ENCODE measurements at places on chromosomes 2 and 18.

DNA sequence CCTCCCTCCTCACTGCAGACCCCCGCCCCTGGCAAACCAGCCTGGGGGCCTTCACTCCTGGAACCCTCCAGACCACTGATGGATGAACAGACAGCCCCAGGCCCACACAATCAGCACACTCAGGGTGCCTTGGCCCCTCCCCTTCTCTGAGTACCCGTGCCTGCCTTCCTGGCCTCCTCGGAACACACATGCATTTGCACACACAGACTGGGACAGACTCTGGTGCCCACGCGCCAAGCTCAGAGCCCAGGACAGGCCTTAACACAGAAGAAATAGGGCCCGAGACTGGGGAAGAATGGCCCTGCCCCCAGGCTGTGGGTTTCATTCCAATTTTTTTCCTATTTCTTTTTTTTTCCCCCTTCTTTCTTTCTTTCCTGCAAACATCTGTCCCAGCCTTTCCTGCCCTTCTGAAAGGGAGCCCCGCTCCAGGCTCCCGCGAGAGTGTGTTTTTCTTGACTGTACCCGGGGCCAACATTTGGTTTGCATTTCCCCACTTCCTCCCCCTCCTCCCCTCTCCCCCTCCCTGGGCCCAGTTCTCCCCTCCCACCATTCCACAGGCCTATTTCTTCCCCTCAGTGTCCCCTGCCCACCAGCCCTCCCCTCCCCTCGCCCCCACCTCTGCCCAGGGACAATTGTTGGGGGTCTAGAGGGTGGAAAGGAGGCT lies 618 bp upstream of the TNS1 start:
- DNase-seq = peak; percentile 52

GRCh38 chr2:104340162-104340561 lies 513.8 kb upstream of the POU3F3 start:
- no peak for DNase-seq

GRCh38 chr2:179758636-179759035 lies 102.8 kb downstream of the ZNF385B start:
- no peak for DNase-seq

DNA sequence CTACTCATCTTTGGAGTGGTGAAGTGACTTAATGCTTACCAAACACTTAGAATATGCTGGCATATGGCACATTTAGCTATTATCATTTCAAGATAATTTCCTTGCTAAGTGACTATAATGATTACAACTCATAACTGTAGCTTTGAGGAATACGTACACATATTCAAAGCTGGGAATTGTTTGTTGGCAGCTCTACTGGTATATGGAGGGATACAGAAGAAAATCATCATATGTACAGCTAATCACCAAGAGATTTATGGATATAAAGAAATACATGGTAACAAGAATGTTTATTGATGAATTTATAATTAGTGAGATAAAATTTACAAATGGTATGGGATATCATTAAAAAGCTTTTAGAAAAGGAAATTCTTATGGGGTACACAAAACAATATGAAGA lies 207.2 kb downstream of the GALNT13 start:
- no peak for DNase-seq

- DNase-seq = peak; percentile 80
These were observed 1.7 kb upstream of the PROC start for GRCh38 chr2:127416506-127417001.

GRCh38 chr2:28661589-28662001 lies 90.0 kb upstream of the PPP1CB start:
- no peak for DNase-seq

GRCh38 chr2:135773917-135774316 lies 32.3 kb downstream of the UBXN4 start:
- DNase-seq = peak; percentile 30

- DNase-seq = no peak
These were observed 6.4 kb downstream of the ERLEC1 start for GRCh38 chr2:53793261-53793660.

GRCh38 chr2:148966438-148966758 lies 72.1 kb upstream of the LYPD6B start:
- no peak for DNase-seq

- no peak for DNase-seq
These were observed 10.7 kb downstream of the MRPL44 start for GRCh38 chr2:223967981-223968380.

GRCh38 chr18:49617865-49618264 lies 56.0 kb downstream of the LIPG start:
- no peak for DNase-seq

DNA sequence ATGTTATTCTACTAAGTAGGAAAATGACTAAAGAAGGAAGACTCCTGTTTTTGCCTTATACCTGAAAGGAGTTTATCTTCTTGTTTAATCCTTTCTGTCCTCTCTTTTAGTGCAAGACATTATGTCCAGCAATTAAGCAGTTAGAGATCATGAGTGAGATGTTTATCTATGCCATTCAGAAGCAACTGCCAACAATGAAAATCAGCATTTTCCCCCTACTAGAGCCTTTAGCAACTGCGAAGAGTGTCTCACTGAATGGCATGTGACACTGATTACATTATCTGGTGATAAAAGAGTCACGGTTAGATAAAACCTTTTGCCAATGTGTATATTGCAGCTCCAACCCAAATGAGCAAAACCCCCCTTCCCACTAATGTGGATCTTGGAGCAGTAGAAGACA lies 357.7 kb upstream of the SYT4 start:
- DNase-seq = no peak

DNA sequence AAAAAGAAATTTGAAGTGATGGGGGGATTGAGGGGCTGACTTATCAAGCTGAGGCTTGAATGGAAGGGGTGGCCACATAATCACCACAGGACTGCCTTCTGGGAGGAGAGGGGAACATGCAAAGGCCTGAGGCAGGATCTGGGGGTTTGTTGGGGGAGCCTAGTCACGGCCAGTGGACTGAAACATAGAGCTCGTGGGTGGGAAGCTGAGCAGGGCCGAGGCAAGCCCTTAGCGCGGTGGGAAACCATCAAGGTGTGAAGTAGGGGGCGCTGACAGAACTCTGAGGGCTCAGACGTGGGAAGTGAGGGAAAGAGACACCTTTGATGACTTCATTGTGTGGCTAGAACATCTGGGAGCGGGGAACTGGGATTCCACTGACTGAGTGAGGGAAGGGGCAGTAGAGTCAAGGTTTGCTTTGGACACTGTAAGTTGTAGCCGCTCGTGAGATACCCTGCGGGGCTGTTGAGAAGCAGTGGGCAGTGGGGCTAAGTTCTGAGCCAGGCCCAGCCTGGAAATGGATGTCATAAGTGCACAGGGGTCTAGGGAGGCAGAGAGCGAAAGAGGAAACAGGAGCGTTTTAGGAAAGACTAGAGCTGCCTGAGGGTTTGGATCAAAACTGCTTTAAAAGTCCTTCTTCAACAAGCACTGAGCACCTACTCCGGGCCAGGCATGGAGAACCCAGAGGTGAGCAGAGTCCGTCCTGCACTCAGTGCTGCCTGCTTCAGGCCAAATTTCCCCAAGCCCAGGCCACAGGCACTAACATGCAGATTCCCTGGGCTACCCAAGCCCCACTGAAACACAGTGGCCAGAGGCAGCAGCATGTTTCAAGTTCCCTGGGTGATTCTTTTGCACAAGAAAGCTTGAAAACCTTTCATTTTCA lies 686 bp upstream of the SNORC start:
- no peak for DNase-seq

DNA sequence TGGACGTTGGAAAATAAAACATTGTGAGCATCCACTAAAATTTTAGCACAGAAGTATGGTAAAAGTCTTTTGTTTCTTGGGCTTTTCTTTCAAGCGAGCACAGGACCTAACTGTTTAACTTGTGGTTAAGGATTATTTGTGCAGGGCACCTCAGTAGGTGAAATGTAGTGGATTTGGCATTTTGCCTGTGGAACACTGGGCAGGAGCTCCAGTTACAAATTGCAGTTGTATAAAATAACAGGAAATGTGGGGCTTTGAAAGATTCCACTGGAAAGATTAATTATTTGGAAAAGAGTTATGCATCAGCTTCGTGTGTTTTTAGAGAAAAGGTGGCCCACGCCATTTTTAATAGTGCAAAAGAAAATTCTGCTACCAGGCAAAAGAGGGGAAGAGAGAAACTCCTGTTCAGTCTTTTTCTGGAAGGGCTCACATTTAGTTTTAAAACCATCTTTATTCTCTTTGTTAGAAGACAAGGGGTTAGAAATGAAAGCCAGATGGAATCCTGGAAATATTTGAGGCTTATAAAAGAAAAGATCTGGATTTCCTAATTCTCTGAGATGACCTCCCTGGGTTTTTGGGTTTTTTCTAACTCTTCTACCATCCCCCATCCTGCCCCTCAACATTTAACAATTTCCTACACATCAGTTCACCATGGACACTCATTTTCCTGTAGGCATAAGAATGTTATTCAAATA lies 144.3 kb upstream of the SERTAD2 start:
- no peak for DNase-seq

- DNase-seq = no peak
These were observed 104.6 kb upstream of the CHRNA1 start for GRCh38 chr2:174868878-174869277.

DNA sequence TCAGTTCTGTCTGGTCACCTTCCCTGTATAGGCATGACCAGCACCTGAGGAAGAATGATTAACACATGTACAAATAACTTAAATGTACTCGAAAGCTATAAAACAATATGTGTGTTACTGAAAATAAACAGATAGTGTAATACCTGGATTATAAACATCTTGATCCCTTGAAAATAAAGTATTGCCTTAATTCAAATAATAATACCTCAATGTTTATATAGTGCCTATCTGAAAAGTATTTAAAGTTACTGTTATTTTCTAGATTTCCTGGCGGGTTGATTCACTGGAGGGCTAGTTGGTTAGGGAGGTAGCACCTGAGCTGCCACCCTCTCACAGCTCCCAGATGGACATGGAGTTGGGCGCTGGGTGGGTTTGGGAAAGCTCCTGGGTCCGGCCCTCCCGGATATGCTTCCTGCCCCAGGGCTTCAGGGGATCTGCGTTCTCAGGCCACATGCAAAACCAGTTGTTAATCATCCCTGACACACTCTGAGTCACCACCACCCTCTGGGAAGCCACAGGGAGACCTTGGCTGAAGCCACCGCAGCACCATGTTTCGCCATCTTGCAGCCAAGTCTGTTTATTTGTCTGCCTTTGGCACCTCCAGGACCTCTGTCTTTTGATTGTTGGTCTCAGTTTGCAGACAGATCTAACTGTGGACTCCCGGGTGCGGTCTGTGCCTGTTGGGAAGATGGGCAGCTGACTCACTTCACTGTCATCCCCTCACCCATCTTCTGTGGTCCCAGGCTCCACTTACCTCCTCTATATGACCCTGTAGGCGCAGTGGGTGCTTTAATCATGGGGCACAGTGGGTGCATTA lies 35.3 kb downstream of the RAB31 start:
- peak; percentile 98 for DNase-seq

GRCh38 chr2:5187283-5187682 lies 504.9 kb upstream of the SOX11 start:
- DNase-seq = no peak

GRCh38 chr2:16406496-16407289 lies 258.9 kb downstream of the CYRIA start:
- no peak for DNase-seq

DNA sequence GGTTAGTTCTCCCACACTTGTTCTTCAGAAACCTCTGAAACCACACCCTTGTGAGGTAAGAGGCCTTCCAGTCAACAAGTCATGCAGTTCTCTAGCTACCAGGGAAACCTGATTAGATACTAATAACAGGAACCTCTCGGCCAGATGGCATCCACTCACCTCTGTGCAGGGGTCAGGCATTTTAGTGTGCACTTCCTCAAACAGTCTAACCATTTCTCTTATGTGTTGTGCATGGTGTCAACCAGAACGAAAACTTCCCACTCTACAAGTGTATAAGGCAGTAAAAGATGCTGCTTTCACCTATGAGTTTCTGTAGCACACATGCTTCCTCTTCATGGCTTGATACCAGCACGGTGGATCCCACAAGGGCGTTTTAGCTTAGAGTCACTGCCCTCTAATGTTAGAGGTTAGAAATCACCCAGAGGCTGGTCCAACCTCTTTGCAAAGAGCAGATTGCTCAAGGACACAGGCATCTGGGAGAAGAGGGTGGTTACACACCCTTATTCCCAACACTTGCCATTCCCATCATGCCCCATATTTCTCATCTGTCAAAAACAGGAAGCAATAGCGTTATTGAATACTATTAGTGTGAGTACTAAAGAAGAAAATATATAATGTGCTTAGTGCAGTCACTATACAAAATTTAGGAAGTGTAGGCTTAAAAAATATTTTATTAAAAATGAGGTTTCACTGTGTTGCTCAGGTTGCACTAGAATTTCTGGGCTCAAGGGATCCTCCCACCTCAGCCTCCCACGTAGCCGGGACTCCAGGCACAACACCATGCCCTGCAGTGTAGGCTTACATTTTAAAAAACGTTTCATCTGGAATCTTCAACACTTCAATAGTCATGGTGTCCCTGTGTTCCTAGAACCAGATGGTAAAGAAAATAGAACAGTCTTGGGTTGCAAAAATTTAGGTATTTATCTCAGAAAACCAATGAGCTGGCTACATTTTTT lies 34.5 kb upstream of the RAB31 start:
- DNase-seq = peak; percentile 77

DNA sequence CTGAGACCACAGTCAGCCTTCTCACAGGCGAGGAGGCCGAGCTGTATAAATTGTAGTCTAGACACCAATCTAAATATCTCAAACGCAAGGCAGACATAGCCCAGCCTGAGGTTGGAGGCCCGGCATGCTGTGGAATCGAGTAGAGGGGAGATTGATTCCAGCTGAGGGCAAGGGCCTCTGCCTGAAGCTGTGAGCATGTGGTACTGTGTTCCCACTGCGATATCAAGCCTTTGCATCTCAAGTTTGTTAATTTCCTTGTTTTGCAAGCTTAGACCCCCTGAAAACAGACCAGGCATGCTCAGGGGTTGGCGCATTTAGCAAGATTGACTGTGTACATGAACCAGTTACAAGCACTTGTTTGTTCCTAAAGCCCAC lies 65.1 kb upstream of the FOSL2 start:
- DNase-seq = no peak

DNA sequence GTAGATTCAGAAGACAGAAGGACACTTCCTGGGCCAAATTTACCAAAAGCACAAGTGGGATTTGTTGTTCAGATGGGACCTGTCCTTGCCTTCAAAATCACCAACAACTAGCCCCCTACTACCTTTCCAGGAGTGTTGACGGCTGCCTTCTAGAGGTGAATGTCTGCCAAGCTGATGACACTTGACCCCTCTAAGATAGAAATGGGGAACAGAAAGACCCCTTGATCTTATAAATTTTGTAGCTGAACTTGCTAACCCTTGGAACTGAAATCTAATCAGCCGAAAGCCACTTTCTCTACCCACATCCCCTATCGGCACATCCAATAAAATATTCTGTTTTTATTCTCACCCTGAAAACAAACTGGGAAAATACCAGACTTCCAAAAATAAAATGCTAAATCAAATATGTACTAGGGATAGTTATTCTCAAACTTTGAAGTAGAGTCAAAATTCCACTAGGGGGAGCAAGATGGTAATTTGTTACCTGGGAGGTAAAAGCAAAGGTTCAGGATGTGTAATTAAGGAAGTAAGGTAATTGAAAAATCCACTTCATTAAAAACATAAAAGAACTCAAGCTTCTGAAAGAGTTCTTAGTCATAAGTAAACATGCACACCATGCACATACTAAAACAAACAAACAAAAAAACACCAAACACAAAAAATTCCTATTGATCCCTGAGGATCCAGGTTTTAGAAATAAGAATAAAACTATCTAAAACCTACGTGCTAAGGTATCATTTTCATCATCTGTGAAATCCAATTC lies 119.2 kb downstream of the ANKRD44 start:
- DNase-seq = peak; percentile 72

GRCh38 chr18:22838639-22839277 lies 94.4 kb upstream of the RBBP8 start:
- no peak for DNase-seq

GRCh38 chr2:124081154-124081716 lies 56.1 kb downstream of the CNTNAP5 start:
- peak; percentile 3 for DNase-seq

- no peak for DNase-seq
These were observed 167.7 kb upstream of the SERPINE2 start for GRCh38 chr2:224206816-224207215.

Measured in NB4 (cell line).